ENCODE measurements at places on chromosomes 13 and 19.

DNA sequence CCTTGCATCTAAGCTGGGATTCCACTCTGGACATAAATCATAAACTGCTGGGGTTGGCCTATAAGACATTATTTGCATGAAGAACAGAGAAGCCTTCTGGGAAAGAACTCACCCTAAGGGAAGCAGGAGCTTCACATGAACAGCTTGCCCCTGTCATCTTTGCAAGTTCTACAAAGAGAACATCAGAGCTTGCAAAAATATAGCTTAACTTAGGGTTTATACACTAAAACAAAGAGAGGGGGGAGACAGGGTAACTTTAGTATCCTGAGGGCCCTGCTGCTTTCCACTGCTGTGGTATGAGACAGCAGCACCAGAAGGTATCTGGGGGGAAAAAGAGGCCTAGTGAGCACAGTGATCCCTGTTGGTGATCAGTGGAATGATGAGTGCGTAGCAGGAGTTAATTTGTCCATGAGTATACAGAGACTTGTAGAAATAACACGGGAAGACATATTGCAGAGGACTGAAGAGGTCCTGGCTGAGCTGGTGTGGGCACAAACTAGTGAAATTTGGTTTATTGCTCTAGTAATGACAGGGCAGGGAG, 116.1 kb upstream of the TSC22D1 start:
- DNase-seq = peak; percentile 54

GRCh38 chr13:33908116-33908515, 90.2 kb downstream of the RFC3 start:
- DNase-seq = no peak

- DNase-seq = no peak
Measured at GRCh38 chr19:18668252-18668631, 15.2 kb upstream of the CRTC1 start.

DNA sequence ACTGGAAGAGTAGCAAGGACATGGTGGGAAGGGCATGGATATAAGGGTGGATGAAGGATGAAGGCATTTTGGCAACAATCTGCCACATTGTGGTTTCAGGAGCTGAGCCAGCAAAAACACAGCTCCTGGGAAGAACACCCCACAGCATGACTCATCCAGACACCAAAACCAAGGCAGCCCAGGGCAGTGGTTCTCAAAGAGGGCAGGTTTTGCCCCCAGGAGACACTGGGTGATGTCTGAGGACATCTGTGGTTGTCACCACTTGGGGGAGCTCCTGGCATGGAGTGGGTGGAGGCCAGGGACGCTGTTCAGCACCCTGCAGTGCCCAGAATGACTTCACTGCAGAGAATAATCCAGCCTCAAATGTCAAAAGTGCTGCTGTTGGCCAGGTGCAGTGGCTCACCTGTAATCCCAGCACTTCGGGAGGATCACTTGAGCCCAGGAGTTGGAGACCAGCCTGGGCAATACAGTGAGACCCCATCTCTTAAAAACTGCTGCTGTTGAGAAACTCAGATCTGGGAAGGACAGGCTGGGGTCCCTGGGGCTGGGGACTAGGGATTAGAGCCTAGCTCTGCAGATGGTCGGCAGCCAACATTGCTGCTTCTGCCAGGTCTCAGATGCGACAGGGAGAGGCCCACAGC, 16.1 kb downstream of the ZFR2 start:
- peak; percentile 67 for DNase-seq

GRCh38 chr13:53152057-53152421, 123.4 kb downstream of the OLFM4 start:
- DNase-seq = no peak

- DNase-seq = peak; percentile 76
Measured at GRCh38 chr13:109145631-109146030, 516.2 kb downstream of the MYO16 start.

- no peak for DNase-seq
Measured at GRCh38 chr19:46173886-46174480, 25.9 kb downstream of the IGFL2 start.

DNA sequence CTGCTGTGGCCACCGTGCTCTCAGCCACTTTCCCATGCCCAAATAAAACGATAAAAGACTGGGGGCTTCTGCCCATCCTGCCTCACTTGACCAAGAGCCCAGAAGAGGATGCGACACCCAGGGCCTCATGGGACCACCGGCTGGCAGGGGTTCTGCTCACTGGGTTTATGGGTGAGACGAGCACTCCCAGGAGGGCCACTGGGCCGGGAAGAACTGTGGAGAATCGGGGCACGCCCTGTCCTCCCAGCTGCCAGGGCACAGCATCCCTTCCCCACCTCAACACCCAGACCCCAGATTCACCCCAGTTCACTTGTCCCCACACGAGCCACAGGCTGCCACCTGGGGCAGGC, 4.7 kb upstream of the F10 start:
- DNase-seq = no peak

GRCh38 chr13:39245688-39246087, 207.4 kb downstream of the NHLRC3 start:
- no peak for DNase-seq

GRCh38 chr13:76969488-76970365, 21.4 kb downstream of the ACOD1 start:
- DNase-seq = no peak

GRCh38 chr19:1262623-1263123, 6.5 kb upstream of the CIRBP start:
- peak; percentile 42 for DNase-seq

- no peak for DNase-seq
Measured at GRCh38 chr13:23631311-23632047, 61.3 kb downstream of the TNFRSF19 start.

DNA sequence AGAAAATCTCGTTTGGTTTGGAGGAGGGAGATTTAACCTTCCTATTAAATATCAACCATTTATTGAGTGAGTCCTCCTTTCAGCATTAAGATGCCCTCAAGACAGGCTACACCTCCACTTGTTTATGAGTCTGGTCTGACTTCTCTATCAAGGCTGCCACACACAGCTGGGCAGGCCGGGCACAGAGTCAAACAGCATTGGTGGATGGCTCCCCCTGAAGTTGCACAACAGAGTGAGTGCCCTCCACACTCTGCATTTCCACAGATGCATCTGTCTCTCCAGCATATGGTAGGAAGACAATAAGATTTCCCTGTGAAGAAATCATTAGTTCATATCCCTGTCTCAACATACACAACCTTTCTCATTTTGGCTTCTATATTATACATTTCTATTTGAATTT, 31.4 kb downstream of the PHF11 start:
- DNase-seq = no peak

- DNase-seq = peak; percentile 4
Measured at GRCh38 chr13:89684896-89685295, 1662.6 kb upstream of the MIR17HG start.

DNA sequence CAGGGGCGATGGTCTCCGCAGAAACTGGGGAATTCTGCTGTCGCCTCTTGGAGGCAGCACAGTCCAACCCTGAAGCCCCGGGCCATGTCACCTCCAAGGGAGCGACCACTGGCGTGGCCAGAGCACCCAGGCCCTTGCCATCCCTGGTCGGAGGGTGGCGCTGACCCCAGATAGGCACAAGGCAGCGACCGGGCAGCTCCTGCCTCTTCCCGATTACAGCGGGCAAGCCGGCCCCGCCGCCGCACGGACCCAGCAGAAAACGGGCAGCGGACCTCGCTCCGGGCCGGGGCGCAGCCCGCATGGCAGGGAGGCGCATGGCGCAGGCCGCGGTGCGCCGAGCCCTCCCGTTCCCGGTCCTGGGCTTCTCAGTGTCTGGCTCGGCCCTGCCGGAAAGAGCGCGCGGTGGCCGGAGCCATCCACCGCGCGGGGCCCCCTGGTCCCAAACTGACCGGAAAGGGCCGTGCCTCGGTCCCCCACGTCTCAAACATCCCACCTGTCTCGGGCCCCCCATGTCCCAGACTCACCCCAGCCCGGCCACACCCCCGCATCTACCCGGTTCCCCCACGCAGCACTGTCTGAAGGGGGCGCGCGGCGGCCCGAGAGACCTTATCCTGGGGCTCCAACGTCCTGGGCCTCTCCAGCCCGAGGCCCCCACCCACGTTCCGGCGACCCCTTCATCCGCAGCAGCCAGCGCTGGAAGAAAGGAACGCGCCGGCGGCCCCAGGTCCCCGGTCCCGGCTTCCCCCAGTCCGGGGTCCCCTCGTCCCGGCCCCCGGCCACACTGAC, 727 bp downstream of the CERS1 start:
- DNase-seq = no peak

DNA sequence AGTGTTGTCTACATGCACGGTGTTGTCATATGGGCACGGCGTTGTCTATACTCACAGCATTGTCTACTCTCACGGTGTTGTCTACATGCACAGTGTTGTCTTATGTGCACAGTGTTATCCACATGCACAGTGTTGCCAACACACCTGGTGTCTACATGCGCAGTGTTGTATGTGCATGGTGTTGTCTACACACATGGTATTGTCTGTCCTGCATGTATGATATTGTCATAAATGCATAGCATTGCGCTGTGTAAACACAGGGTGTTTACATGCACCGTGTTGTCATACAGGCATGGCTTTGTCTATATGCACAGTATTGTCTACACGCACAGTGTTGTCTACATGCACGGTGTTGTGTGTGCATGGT, 6.8 kb downstream of the ADPRHL1 start:
- DNase-seq = no peak

DNA sequence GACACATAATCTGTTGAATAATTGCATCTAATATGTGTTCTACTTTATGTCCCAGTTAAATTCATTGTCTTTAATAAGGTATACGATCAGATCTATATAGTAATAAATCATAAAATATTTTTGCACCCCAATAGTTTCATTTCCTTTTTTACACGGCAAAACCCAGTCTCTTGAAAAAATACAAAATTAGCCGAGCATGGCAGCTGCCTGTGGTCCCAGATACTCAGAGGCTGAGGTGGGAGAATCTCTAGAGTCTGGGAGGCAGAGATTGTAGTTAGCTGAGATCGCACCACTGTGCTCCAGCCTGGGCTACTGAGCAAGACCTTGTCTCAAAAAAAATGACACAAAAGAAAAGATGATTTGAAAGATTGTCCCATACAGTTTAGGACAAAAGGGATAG, 52.3 kb upstream of the PARP4 start:
- no peak for DNase-seq

DNA sequence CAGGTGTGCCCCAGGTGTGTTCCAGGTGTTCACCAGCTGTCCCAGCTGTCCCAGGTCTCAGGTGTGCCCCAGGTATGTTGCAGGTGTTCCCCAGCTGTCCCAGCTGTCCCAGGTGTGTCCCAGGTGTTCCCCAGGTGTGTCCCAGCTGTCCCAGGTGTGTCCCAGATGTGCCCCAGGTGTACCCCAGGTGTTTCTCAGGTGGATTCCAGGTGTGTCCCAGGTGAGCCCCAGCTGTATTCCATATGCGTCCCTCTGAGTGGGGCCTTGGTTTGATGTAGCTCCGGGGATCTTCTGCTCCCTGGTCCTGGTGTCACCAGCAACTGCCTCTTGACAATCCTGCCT, 719 bp upstream of the GRK1 start:
- no peak for DNase-seq

GRCh38 chr19:29860492-29860891, 48.7 kb downstream of the CCNE1 start:
- no peak for DNase-seq

DNA sequence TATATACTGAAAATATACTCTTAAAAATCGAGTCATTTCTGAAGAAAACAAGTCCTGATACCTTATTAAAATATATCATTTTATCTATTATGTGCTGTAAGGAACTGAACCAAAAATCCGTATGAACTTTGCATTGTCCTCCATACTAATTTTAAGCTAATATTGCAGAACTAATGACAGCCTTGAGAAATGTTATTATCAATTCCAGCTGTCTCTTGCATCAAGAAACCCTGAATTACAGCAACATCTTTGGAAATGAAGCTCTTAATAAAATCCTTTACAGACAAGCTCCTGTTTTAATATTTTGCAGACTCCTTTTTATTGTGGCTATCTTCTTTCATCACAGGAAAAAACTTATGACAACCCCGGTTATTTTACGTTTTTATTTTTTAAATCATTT, 1335.3 kb downstream of the EFNB2 start:
- no peak for DNase-seq

GRCh38 chr19:3098141-3098514, 4.0 kb downstream of the GNA11 start:
- DNase-seq = no peak

DNA sequence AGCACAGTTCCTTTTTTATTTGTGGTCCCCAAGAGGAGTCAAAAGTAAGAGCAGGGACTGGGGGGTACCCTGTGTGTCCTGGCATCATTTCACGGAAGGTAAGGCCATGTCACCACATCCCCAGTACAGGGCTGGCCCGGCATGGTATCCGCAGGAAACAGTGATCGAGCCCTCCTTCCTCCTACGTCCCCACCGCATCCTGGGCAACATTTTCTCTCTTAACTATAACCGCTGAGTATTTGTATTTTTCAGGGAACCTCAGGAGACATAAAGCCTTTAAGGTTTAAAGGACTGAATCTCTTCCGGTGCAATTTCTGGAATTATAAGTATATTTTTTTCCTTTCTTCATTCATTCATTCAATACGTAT, 13.6 kb upstream of the LATS2 start:
- DNase-seq = peak; percentile 19

DNA sequence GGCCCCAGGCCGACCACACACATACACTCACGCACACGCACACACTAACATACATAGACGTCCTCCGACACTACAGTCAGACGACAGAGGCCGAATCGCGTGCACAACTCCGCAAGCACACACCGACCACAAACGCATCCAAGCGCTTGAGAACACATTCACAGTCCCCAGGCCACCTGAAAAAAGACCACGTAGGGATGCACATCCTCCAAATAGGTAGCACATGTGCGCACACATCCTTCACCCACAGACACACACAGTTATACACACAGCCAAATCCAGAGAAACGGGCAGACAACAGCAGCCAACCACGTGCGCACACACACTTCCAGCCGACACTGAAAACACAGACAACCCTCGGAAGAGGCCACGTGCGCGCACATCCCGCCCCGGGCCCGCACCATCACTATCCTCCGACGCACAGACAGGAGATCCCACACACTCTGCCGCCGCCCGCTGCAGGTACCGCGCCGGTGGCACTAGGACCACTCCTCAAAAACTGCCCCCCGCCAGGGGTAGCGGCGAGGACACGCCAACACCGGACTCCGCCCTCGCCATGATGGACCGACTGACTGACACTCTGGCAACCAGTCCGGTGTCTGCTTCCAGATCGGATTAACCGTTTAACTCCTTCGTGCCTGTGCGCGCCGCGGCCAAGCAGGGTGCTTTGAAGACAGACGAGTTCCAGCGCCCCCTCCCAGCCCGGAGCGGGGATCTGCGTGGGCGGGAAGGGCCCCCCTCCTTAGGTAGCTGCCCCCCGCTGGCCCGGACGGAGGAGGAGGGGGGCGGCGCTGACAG, 493 bp upstream of the PDE4A start:
- DNase-seq = peak; percentile 79
